ENCODE measurements at places on chromosomes 3 and 15.

DNA sequence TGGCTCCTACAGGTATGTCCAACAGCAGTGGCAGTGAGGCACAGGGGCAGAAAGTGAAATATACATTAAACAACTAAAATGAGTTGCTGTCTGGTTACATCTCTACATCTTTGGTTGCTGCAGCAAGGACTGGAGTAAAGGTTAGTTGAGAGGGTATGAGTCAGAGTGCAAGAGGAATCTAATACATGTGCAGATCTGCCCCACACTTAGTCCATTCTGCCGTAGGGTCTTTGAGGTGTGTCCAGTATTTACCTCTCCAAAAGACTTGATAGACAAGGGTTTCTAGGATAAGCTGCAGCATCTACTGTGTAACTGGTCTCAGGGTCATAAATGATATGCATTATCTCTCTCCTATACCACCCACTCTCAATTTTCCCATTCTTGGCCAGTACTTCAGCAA, 6.2 kb upstream of the NEDD4 start:
- H3K4me3 ChIP-seq, result no peak overlapping the region
- DNase-seq, result no peak
- no peaks in the 10 kb centered on the region for H3K36me3 ChIP-seq
- H3K27me3 ChIP-seq, result peaks cover 35% of the 10 kb centered on the region
- H3K4me1 ChIP-seq, result no peaks in the 10 kb centered on the region

DNA sequence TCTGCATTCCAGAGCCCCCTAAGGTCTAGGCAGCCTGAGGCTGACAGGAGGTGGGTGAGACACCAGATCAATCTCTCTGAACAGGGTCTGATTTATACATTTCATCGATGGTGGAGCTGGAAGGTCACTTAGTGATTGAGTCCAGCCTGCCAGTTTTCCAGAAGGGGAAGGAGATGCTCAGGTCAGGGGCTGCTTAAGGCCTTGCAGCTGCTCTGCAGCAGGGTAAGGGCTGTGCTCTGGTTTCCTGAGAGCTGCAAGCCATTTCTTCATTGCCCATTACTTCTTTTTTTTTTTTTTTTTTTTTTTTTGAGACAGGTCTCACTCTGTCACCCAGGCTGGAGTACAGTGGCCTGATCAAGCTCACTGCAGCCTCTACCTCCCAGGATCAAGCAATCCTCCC, 10.7 kb downstream of the TADA3 start:
- H3K27ac ChIP-seq, result peak overlapping the region; percentile 93
- no peak for DNase-seq
- no peaks in the 10 kb centered on the region for H3K27me3 ChIP-seq
- peaks cover 53% of the 10 kb centered on the region for H3K4me1 ChIP-seq
- H3K36me3 ChIP-seq, result peaks cover 21% of the 10 kb centered on the region

GRCh38 chr3:13045241-13045903, 27.9 kb downstream of the IQSEC1 start:
- DNase-seq, result no peak
- peak overlapping the region; percentile 36 for H3K27ac ChIP-seq

DNA sequence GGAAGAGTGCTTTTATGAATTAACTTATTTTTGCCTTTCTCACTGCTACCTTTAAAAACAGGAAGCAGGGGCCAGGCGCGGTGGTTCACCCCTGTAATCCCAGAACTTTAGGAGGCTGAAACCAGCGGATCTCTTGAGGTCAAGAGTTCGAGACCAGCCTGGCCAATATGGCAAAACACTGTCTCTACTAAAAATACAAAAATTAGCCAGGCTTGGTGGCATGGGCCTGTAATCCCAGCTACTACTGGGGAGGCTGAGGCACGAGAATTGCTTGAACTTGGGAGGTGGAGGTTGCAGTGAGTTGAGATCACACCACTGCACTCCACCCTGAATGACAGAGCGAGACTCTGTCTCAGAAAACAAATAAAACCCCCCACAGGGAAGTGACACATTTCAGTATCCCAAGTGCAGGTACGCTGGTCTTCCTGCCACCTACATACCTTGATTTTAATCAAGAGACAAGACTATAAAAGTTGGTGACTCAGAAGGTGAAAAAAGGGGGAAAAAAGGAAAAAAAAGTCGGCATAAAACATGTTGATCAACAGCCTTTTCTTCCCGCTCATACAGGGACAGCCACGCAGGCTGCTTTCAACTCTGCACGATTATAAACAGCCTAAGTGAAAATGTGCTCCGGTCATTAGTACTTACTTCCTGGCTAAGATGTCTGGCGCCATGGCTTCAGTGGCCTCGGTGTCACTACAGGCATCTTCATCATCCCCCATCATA, 18.8 kb downstream of the PPP1R2 start:
- peaks cover 7% of the 10 kb centered on the region for H3K36me3 ChIP-seq
- no peak for DNase-seq
- peaks cover 11% of the 10 kb centered on the region for H3K4me1 ChIP-seq
- H3K4me3 ChIP-seq, result no peak overlapping the region
- H3K27ac ChIP-seq, result peak overlapping the region; percentile 68
- no peaks in the 10 kb centered on the region for H3K27me3 ChIP-seq

DNA sequence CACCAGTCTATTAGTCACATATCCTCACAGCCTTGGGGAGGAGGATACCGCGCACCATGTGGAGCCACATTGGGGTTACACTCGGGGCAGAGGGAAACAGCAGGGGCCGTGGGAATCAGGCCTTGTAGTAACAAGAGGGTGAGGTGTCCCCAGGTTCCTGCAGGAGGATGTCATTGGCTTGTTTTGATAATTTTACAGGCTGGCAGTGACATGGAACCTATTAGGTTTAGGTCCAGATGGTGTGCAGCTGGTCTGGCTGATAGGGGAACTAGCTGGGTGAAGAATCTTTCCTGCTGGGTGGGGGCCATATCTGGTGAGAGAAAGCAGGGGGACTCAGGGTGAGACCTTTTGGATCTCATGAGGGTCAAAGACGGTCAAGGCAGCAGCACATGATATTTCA, 9.8 kb upstream of the MEF2A start:
- DNase-seq, result no peak
- no peaks in the 10 kb centered on the region for H3K4me1 ChIP-seq
- H3K27ac ChIP-seq, result no peak overlapping the region
